Mesendoderm (in vitro differentiated cells): ENCODE measurements at places on chromosomes 6 and 20.

- H3K4me3 ChIP-seq: no peak overlapping the region
- no peak for DNase-seq
- H3K4me1 ChIP-seq: no peaks in the 10 kb centered on the region
Measured at GRCh38 chr6:3325210-3325609, 66.5 kb downstream of the PSMG4 start.

- no peaks in the 10 kb centered on the region for H3K36me3 ChIP-seq
- no peak for DNase-seq
- no peak overlapping the region for H3K27ac ChIP-seq
- H3K4me1 ChIP-seq: no peaks in the 10 kb centered on the region
Measured at GRCh38 chr6:101921829-101922450, 528.4 kb downstream of the GRIK2 start.

GRCh38 chr6:149392093-149392492 is 8.0 kb upstream of the SUMO4 start:
- no peaks in the 10 kb centered on the region for H3K36me3 ChIP-seq
- H3K27me3 ChIP-seq: no peaks in the 10 kb centered on the region
- no peak overlapping the region for H3K27ac ChIP-seq

- H3K4me1 ChIP-seq: no peaks in the 10 kb centered on the region
- no peak overlapping the region for H3K27ac ChIP-seq
- H3K27me3 ChIP-seq: peaks cover 44% of the 10 kb centered on the region
- no peak overlapping the region for H3K4me3 ChIP-seq
Measured at GRCh38 chr6:150036081-150036480, 10.7 kb upstream of the RAET1L start.

GRCh38 chr20:9581509-9581908 is 67.1 kb downstream of the LAMP5 start:
- H3K27me3 ChIP-seq: no peaks in the 10 kb centered on the region
- no peak overlapping the region for H3K27ac ChIP-seq
- H3K4me3 ChIP-seq: no peak overlapping the region
- DNase-seq: no peak

- H3K27me3 ChIP-seq: no peaks in the 10 kb centered on the region
- peak within 1 kb of the TSS; percentile 79 for H3K27ac ChIP-seq
- H3K4me1 ChIP-seq: no peaks in the 10 kb centered on the region
Measured at GRCh38 chr20:58650776-58651558, at the start of gene STX16. TSS of gene STX16 (plus strand) at chr20:58651283. CDS start at chr20:58652007, 724 bp downstream.

- H3K36me3 ChIP-seq: no peaks in the 10 kb centered on the region
- H3K4me3 ChIP-seq: no peak overlapping the region
- no peak for DNase-seq
- H3K4me1 ChIP-seq: no peaks in the 10 kb centered on the region
- H3K27ac ChIP-seq: no peak overlapping the region
Measured at GRCh38 chr6:105257340-105257739, 77.5 kb upstream of the POPDC3 start.

GRCh38 chr6:83367104-83367503 is 63.7 kb downstream of the ME1 start:
- H3K27me3 ChIP-seq: no peaks in the 10 kb centered on the region
- no peaks in the 10 kb centered on the region for H3K4me1 ChIP-seq

DNA sequence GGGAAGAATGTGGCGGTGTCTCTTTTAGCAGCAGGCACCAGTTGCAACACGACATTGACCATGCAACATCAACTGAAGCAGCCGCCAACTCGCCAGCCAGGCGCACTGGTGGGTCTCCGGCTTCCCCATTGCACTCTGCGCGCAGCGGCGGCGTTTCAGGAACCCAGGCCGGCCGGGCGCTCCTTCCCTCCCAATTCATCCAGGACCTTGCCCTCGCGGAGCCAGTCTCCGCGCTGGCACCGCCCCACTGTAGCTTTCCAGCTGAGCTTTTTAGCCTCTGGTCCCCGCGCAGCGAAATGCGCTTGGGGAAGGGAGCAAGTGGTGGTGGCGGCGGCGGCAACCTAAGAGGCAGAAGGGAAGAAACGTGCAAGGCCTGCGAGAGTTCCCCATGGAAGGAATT is 297.9 kb upstream of the RIMS1 start:
- H3K4me3 ChIP-seq: no peak overlapping the region
- H3K4me1 ChIP-seq: no peaks in the 10 kb centered on the region
- no peaks in the 10 kb centered on the region for H3K36me3 ChIP-seq

DNA sequence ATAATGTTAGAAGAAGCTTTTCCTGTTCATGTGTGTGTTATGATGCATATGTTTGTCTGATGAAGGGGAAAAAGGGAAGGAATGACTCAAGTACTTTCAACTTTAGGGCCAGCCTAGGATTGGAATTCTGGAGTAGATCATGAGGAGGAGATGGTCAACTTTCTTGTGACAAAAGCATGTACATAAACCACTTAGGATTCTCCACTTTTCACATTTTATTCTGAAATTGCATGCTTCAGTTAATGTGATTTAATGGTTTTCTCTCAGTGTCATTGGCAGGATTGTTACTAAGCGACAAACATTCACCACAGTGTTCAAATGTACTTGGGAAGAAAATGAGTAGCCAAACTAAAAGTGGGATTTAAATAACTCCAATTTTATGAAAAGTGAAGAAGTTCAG is 80.1 kb downstream of the UTRN start:
- no peak overlapping the region for H3K4me3 ChIP-seq
- no peak for DNase-seq
- peaks cover 13% of the 10 kb centered on the region for H3K4me1 ChIP-seq
- H3K27ac ChIP-seq: no peak overlapping the region
- H3K36me3 ChIP-seq: no peaks in the 10 kb centered on the region

DNA sequence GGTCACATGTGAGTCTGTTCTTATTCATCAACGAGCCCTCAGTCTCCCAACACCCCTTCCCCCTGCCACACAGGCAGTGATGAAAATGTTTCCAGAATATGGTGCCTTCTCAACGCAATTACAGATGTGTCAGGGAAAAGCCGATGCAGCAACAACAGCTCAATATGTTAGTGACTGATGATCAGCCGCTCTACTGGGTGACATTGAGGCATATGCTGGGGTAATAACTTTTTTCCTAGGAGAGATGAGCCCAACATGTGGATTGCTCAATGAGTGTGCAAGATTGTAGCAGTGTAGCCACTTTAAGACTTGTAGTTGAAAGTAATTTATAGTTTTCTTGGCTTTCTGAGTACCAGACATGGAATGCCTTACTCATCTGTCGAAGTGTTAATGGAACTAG is 49.4 kb downstream of the DTD1 start:
- no peak overlapping the region for H3K27ac ChIP-seq
- H3K27me3 ChIP-seq: no peaks in the 10 kb centered on the region
- no peak for DNase-seq
- H3K4me1 ChIP-seq: no peaks in the 10 kb centered on the region

DNA sequence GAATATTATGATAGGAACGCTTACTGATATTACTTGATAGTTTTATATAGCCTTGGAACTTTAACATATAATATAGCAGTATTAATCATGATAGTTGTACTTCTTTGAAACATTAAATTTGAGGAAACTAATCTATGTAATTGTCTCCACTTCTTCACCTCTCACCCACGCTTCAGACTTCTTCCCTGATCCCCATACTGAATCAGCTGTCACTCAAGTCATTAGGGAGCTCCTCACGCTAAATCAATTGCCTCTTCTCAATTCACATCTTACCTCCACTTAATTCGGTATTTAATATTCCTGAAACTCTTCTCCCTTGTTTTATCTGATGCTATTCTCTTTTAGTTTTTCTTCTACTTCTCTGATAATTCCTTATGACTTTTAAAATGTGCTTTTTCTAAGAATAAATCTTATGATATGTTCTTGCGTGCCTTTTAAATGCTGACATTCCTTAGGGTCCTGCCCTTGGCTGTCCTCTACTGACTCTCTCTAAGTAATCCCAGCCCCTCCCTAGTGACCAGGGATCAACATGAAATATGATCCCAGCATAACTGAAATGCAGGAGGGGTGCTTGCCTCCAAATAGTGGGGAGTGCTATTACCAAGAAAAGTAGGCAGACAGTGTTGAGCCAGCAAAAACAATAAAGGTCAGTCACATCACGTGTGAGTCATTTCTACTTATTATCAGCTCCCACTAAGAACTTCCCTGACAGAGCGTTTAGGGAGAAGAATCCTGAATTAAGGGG is 9.9 kb downstream of the ANKRD66 start:
- H3K4me3 ChIP-seq: no peak overlapping the region
- H3K27ac ChIP-seq: no peak overlapping the region
- DNase-seq: peak; percentile 8
- no peaks in the 10 kb centered on the region for H3K4me1 ChIP-seq
- H3K36me3 ChIP-seq: no peaks in the 10 kb centered on the region

DNA sequence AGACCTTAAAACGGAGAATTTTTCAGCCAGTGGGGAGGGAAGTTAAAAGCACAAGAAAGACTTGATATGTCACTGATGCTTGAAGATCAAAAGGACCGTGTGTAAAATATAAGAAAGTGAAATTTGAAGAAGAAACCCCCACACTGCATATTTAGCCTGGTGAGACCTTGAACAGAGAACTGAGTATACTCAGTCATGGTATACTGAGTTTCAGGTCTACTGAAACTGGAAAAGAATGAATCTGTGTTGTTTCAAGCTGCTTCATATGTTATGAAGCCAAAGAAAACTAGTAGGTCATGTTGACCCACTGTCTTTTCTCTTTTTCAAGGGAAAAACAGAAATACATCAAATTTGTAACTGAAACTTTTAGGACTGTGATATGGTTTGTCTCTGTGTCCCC is 443.8 kb upstream of the GJE1 start:
- H3K36me3 ChIP-seq: no peaks in the 10 kb centered on the region
- no peaks in the 10 kb centered on the region for H3K27me3 ChIP-seq
- no peak overlapping the region for H3K27ac ChIP-seq
- H3K4me1 ChIP-seq: no peaks in the 10 kb centered on the region
- DNase-seq: no peak
- H3K4me3 ChIP-seq: no peak overlapping the region

GRCh38 chr6:164998297-164998696 is 311.1 kb downstream of the C6orf118 start:
- no peaks in the 10 kb centered on the region for H3K4me1 ChIP-seq
- H3K27me3 ChIP-seq: no peaks in the 10 kb centered on the region
- no peak overlapping the region for H3K27ac ChIP-seq
- H3K4me3 ChIP-seq: no peak overlapping the region
- H3K36me3 ChIP-seq: no peaks in the 10 kb centered on the region

- no peak for DNase-seq
- H3K36me3 ChIP-seq: no peaks in the 10 kb centered on the region
- no peaks in the 10 kb centered on the region for H3K4me1 ChIP-seq
- no peaks in the 10 kb centered on the region for H3K27me3 ChIP-seq
- no peak overlapping the region for H3K27ac ChIP-seq
- no peak overlapping the region for H3K4me3 ChIP-seq
Measured at GRCh38 chr6:31041372-31041974, 31.2 kb downstream of the MUC22 start.

DNA sequence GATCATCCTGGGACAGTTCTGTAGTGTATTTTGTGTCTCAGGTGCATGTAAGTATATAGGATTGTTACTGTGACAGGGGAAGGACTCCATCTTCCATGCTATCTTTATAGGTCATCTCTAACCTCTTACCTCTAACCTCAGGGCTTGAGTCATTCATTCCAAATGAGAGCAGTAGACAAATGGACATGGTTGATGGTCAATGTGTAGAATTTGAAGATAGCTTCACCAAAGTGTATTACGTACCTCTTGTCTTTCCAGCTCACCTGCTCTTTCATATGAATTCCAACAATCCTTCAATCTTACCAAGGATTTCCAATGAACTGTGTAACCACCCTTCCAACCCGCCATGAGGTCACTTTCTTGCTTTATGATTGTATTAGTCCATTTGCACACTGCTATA is 8.7 kb upstream of the ADGRG6 start:
- no peaks in the 10 kb centered on the region for H3K36me3 ChIP-seq
- no peak overlapping the region for H3K27ac ChIP-seq
- no peak for DNase-seq

DNA sequence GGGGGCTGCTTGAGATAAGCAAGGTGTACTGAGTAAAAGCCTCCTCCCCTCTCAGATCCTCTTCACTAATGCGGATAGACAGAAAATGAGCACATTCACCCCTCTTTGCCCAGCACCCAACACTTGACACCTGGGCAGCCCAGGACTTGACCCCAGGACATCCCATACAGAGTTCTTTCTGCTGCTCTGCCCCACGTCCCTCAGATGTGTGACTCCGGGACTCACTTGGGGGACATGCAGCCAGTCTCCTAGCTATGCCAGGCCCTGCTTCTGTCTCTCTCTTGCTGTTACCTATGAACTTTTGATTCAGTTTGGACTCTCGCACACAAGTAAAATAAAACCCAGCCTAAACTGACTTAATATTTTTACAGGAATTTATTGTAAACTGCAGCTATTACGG is 159.9 kb downstream of the EYA2 start:
- no peaks in the 10 kb centered on the region for H3K4me1 ChIP-seq
- DNase-seq: no peak
- H3K4me3 ChIP-seq: no peak overlapping the region
- no peaks in the 10 kb centered on the region for H3K36me3 ChIP-seq
- H3K27ac ChIP-seq: no peak overlapping the region
